ENCODE measurements at places on chromosomes 12 and 14. TPM values are rescaled to one million over a fixed set of nuclear protein-coding genes. Genes with fewer than 3 reads are reported as not detected.

DNA sequence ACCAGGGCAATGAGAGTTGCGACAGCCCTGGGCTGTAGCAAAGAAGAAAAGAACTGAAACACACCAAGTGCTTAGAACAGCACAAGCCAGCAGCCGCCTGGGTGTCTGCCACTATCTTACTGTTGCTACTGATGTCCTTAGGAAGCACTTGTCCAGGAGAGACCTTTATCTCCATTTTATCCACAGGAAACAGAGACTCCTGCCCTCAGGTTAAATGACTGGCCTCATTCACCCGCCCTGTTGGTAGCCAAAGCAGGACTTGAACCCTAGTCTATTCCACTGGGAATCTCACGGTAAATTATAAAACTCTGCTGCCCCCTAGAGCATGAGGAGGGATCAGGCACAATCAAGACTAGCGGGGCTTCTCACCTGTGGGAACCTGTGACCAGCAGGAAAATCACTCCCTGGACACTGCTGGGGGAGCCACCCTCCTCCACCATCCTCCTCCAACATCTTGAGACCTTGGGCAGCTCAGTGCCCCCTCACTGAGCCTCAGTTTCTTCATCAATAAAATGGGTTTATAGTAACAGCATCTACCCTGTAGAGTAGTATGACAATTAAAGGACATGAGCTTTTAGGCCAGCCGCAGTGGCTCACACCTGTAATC, 20.5 kb upstream of the TESC start:
- no peak for DNase-seq

GRCh38 chr14:67170660-67171059, 18.6 kb upstream of the GARIN2 start:
- DNase-seq: no peak

DNA sequence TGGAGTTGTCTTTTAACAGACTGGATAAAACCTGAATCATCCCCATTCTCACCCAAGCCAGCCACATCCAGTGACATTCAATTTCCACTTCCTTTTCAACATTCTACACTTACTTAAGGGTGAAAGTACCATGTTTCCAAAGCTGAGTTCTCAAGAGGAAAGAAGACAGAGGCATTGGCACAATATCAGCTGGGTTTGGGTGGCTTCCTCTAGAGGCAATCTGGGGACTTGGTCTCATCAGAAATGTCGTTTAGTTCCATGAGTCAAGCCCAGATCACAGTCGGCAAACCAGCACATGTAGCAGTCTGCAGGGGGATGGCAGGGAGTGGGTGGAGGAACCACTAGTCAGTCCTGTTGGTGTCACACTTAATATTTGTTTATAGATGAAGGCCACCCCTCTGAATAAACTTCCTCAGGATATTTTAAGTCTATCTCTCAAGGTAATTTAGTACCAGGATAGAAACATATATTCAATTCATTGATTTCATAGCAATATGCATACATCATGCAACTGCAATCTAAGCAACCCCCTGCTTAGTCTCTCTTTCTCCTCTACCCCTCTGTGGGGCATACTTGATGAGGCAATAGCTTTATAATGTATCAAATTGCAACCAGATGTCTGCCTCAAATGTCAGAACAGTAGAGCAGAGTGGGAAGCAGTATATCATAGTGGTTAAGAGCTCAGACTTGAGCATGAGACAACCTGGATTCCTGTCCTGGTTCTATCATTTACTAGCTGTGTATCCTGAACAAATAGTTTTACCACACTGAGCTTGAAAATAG, 3.0 kb downstream of the SRRM4 start:
- DNase-seq: no peak

DNA sequence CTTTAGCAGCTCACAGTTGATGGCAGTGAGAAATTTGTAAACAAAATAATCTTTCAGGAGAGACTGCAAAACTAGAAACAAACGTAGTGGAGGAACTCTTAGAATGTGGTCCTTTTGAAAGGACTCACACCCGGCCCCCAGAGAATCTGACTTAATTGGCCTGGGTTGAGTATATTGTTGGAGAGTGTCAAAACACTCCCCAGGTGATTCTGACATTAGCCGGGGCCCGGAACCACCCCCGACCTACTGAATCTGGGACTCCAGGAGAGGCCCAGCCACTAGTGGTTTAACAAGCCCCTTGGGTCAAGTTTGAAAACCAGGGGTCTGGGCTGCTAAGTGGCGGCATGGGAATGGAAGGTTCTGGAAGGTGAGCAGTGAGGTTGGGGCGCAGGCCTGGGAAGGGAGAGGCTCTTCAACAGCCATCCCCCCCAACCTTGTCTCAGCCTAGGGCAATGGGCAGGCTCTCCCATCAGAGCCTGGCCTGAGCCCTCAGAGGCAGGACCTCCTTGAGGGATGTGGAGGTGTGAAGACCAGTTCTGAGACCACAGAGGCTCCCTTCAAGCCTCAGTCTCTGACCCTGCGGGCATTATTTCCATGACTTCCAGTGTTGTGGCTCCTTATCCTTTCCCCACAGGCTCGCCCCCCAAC, 1.1 kb upstream of the ELK3 start:
- DNase-seq: no peak

SCAF11 gene
- 124 TPM for total RNA-seq

All from tongue (tissue), 3 donors.